Peyer's patch (tissue), 4 donors: ENCODE measurements at places on chromosomes 6 and 20.

DNA sequence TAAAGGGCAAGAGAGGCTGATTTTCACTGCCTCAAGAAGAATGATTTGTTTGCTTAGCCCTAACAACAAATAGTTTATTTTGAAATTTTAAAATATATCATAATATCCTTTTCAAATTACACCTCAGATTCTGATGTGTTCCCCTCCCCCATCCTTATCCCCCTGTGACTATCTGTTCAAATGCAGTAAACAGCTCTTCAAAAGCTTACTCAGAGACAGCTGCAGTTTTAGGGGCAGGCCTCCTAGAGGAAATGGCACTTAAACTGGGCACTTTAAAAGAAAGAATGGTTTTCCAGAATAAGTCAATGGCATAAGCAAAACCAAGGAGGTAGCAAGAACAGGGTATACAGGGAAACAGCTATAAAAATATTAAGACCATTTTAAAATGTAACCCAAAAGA, 118.6 kb upstream of the UST start:
- DNase-seq: no peak

- no peak for DNase-seq
Measured at GRCh38 chr6:135814043-135814442, 37.5 kb upstream of the PDE7B start.

- peak; percentile 41 for DNase-seq
Measured at GRCh38 chr6:524803-525202, 132.1 kb downstream of the HUS1B start.

DNA sequence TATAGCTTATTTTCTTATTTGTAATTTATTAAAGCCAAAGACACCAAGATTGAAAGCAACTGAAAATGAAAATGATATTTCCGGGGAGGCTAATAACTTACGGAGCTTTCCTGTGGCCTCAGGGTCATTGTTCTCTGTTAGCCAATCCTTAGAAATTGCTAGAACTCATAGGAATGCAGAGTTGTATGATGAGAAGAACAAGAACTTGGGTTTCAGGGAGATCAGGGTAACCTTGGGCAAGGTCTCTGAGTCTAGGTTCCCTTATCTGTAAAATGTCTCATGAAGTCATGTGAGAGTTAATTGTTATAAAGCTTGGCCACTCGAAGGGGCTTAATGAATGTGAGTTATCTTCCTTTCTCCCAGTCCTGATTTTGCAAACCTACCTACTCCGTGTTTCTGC, 20.1 kb upstream of the SERINC3 start:
- no peak for DNase-seq

- DNase-seq: no peak
Measured at GRCh38 chr6:38805127-38805655, 90.1 kb downstream of the DNAH8 start.

GRCh38 chr20:37922016-37922415, 19.1 kb downstream of the VSTM2L start:
- DNase-seq: no peak

GRCh38 chr20:2253256-2253655, 42.5 kb upstream of the TGM3 start:
- DNase-seq: no peak

GRCh38 chr6:43909474-43910148, 139.6 kb downstream of the VEGFA start:
- DNase-seq: no peak

GRCh38 chr20:17538517-17539170, 7.5 kb upstream of the BFSP1 start:
- no peak for DNase-seq

GRCh38 chr6:75244063-75244584, 523 bp upstream of the COX7A2 start:
- DNase-seq: no peak

DNA sequence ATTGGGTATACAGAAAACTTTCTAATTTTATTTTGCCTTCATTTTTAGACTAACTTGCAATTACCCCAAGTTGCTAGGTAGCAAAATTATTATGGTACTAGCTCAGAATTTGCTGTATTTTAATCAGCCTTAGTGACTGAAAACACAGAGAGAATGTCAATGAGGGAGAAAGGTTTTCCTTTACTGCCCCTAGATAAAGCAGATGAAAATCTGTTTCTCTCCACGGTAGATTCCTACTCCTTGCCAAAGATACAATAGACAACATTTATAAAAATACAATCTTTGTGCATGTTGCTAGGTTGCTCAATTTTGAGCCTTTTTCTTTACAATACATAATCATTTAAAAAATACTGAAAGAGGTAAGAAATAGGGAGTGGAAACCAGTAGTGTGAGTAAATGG, 222.2 kb downstream of the BCKDHB start:
- DNase-seq: no peak

DNA sequence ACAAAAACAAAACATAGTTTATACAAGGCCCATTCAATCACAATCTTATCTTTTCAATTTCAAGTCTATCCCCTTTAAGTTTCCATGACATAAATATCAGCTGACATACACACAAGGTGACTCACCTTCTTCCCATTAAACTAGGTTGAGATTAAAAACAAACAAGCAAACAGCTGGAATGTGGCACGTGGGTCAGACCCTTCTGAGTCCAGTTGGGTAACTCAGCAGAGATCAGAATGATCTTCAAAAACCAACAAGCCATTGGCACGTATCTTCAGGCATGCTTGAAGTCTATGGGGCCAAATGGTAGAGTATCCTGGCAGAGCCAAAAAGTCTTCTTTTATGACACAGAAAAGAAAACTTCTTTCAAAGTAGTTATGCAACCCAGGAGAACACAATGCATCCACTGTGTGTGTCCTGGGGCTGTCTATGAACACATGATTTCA, 603.5 kb upstream of the CITED2 start:
- no peak for DNase-seq

DNA sequence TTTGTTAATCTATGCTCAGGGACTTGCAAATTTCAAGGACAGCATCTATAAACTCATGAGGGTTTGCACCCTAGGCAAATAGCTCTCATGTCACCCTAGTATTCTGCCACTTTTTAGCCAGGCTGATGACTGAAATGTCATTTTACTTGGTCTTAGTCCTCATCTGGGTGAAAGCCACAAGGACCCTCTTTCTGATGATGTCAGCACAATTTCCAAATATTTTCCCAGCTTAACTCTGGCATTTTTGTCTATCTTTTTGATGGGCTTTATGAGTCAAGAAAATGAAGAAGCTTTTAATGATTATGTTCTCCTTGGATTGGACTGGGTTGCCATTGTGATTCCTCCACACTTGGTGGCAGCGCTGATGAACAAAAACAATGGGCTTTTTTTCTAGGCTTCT, 420.1 kb upstream of the BTBD3 start:
- no peak for DNase-seq

- DNase-seq: no peak
Measured at GRCh38 chr6:133241901-133242636, 912 bp downstream of the EYA4 start.

GRCh38 chr6:143205991-143206390, 145.3 kb downstream of the AIG1 start:
- no peak for DNase-seq

DNA sequence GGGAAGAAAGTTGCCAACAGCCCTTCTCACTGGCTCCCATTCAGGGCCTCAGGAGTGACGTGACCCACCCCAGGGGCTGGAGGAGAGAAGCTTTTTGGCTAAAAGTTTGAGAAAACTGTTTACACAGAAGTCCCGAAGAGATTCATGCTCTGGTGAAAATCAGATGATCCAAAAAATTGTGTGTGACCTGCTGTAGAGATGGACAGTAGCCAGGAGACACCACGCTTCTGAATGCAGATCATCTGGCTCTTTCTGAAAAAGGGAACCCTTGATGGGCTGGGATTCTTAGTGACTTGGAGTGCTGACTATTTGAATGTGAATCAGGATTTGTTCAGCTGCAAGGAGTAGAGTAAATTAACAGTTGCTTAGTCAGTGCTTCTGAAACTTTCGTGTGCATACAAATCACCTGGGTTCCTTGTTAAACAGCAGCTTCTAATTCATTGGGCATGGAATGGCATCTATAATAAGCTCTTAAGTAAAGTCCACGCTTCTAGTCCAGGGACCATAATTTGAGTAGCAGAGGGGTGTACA, 265.1 kb downstream of the PREX1 start:
- no peak for DNase-seq

DNA sequence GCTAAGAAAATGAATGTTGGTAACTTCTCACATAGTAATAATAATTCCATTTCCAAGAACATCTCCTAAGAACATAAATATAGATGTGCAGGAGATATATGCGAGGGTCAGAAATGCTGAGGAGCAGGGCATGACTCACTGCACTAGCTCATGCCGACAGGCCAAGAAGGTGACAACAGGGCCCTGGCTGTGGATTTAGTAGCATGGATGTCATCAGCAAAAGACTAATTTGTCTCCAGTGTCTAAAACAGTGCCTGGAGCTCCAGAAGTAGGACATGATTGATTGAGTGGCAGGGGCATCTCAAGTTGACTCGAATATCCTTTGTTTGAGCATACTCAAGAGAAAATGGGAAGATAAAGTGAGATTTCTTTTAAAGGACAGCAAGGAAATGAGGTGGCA, 207.0 kb upstream of the FOXA2 start:
- DNase-seq: no peak

DNA sequence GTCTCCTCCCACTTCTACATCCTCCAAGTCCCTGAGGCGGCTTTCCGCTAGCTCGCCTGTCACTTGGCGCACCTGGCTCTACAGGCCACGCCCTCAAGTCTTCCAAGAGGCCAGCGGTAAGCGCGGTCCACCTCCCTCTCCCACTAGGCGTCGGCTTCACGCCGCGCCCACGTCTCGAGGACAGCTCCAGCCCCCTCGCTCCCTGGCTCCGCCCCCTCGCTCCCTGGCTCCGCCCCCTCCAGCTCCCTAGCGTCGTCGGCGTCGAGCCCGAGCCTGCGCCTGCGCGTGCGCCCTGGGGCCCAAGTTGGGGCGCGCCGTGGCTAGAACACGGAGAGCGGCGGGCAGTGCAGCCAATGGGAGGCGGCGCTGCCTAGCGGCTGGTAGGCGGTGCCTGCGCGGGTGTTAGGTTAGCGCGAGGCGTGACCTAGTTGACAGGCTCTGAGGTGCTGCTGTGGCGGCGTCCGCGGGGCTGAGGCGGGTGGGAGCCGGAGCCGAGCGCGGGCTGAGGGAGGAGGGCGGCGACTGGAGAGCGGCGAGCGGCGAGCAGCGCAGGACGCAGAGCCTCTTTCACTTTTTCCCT, at the start of gene MACROD2:
Gene MACROD2 (plus strand): TSS at position 431 of the 580 bp plus-strand sequence.
- peak; percentile 98 for DNase-seq

GRCh38 chr6:132041706-132042105, 90.5 kb upstream of the CCN2 start:
- no peak for DNase-seq

- peak; percentile 23 for DNase-seq
Measured at GRCh38 chr20:43925215-43925614, 10.6 kb downstream of the TOX2 start.

DNA sequence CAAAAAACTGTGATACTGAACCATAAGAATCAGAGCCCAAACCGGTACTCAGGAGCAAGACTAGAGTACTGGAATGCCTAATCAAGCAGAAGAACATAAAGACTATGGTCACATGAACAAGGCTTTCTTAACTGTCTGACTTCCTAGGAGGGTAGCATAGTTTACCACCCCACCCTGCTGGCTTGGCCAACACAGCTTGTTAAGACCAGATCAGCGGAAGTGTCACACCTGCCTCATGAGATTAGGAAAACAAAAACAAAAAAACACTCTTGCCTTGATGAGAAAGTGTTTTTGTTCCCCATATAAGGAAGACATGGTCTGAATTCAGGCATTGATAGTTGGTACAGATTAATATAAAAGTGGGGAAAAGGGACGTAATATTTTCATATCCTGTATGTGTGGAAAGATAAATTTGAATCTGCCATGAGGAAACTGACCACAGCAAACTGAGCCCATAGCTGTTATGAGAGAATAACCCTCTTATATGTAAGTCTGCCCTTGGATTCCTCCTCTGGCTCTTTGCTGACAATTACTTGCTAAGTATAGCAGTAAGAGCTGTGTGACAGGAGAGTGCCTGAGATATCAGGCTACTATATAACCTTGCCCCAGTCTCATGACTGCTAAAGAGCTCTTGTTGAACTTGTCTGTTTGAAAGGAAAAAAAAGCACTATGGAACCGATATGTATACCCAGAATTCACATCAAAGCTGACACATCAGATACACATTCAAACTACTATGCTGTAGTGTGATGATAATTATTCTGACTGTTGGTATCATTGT, 197.1 kb downstream of the EPHA7 start:
- DNase-seq: no peak
